ENCODE measurements at places on chromosomes 5 and 9. TPM values are rescaled to one million over a fixed set of nuclear protein-coding genes. Genes with fewer than 3 reads are reported as not detected.

- peak; percentile 91 for DNase-seq
Measured at GRCh38 chr9:91036826-91037510, 235.3 kb downstream of the SYK start.

- no peak for DNase-seq
Measured at GRCh38 chr5:98777295-98777694, 3.8 kb downstream of the RGMB start.

GRCh38 chr5:93890657-93891056 lies 149.3 kb upstream of the POU5F2 start:
- no peak for DNase-seq

DNA sequence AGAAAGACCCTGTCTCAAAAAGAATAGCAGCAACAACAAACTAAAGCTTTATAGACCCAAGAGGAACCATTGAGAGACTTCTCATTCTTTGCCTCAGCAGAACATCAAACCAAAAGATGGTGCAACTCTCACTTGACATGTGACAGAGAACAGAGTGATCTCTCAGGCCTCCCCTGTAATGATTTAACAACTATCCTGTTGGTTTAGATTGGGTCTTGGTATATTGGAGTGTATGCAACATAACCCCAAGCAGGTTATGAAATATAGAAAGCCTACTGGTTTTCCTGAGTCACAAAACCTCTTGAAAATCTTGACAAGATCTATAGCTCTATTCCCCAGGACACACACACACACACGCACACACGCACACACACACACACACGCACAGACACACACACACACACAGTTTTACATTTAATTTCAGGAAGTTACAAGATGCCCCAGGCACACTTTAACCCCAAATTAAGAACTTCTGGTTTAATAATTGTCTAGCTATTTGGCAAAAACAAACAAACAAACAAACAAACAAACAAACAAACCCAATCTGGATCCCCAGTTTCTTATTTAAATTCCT lies 6.5 kb upstream of the FGF1 start:
- no peak for DNase-seq

DNA sequence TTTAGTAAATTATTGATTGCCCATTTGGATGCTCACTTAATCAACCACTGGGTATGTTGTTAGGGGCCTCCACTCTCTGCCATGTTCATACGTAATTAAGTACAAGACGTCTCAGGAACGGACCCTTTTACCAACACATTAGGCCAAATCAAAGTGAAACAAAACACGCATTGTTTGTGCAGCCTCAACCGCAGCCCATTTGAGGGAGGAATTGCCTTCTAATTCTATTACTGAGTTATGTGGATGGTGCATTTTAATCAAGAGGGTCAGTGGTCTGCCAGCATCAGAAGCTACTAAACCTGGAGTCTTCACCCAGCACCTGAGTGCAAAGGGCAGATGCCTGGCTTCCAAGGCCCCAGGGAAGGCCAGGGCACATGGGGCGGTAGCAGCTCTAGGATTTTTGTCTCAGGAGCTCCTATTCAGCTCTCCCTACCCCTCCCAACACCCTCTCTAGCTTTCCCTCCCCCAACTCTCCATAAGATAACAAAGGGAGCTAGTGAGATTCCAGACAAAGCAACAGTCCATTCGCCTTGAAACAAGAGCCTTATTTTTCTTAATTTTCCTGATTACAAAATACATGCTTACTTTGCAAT lies 7.9 kb upstream of the MED27 start:
- no peak for DNase-seq

DNA sequence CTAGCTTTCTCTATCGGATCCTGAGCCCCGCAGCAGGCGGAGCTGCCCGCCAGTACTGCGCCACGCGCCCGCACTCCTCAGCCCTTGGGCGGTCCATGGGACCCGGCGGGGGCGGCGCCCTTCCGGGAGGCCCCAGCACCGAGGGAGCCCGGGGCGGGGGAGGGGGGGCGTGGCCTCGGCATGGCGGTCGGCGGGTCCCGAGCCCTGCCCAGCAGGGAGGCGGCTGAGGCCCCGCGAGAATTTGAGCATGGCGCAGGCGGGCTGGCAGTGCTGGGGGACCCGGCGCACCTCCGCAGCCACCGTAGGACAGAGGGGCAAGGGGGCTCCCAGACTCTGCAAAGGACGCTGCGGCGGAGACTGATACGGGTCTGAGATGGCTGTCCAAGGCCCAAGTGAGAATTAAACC lies 6.8 kb downstream of the ZDHHC11B start:
- DNase-seq, result peak; percentile 94

- DNase-seq, result no peak
Measured at GRCh38 chr5:64576250-64576649, 70.4 kb downstream of the RGS7BP start.

GRCh38 chr5:157509587-157509986 lies 49.6 kb downstream of the NIPAL4 start:
- no peak for DNase-seq

DNA sequence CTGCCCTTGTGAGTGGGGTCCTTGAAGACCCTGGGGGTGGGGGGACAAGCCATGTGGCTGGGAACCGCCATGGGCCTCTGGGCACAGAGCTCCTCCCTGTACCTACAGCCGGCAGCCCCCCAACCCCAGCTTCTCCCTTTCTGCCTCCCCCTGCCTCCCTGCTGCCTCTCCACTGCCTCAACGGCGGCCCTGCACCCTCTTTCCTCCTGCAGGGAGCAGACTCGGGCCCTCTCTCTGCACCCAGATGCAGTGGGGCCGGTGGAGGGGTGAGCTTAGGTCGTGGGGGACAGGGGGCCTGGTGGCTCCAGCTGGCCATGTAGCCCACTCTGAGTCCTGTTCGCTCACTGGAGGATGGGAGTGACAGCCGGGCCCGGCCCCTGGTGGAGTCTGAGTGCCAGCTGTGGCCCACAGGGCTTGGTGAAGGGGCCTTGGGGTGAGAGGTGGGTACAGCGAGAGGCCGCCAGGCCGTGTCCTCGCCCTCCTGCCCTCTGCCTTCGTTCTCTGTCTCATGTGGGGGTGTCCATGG lies 139.3 kb upstream of the COL5A1 start:
- DNase-seq, result no peak

DNA sequence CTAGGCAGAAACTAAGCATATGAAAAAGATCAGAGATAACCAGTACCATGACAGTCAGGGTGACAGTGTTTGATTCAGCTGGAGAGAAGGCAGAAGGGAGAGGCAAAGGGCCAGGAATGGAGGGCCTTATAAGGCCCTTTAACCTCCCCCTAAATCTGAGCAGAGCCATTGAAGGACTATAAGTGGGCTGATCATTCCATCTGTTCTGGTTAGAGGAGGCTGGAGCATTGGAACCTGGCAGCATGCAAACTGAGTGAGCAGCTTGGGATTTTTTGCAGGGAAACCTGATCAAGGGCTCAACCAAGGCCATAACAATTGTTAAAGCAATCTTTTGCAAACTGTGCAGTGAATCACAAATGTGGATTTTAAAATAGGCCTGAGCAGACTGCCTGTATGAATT lies 174.5 kb upstream of the DAP start:
- no peak for DNase-seq

- no peak for DNase-seq
Measured at GRCh38 chr5:71652803-71653543, 65.8 kb downstream of the MCCC2 start.

DNA sequence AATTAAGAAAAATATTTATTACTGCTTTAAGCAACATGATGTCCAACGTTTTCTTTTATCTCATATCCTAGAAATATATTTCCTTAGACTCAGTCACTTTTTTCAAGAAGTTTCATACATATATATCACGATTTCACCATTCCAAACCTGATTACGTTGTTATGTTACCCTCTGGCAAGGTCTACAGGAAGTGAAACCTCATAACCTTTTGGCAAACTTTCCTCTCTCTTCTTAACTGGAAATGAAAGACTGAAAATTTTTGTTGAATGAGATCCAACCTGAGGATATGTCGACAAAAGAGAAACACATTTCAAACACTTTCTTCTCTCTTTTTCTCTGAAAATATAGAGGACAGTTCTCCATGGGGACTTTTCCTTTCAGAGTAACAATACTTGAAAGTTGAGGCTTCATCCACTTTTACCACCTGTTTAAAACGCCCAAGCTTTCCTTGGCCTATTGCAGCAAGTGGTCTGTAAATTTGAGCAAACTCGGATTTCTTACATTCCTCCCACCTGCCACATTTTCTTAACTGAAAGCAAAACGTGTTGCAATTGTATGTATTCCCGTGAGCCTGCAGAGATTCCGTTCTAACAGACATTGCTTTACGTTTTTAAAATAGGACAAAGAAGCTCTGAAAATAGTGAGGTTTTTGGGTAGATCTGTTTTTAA lies 298.1 kb downstream of the CETN3 start:
- no peak for DNase-seq

- DNase-seq, result no peak
Measured at GRCh38 chr5:9362600-9362999, 183.3 kb downstream of the SEMA5A start.

Gene SPAAR
- total RNA-seq, result 0.70 TPM

Gene DIAPH1
- 44.9 TPM for total RNA-seq

Gene PSMD5
- total RNA-seq, result 64.2 TPM

Gene MACIR
- 16.9 TPM for total RNA-seq

Gene RANBP17
- total RNA-seq, result 22.5 TPM

Gene OGN
- 27.4 TPM for total RNA-seq

Gene C9orf78
- 37.7 TPM for total RNA-seq

Gene DENND4C
- 27.1 TPM for total RNA-seq

Gene TEX48
- total RNA-seq, result not detected

Gene SLC28A3
- not detected for total RNA-seq
